ENCODE measurements at places on chromosomes 16 and 17. TPM values are rescaled to one million over a fixed set of nuclear protein-coding genes. Genes with fewer than 3 reads are reported as not detected.
A peak's percentile ranks its signal among the peaks of the same experiment; 100 is the strongest.

DNA sequence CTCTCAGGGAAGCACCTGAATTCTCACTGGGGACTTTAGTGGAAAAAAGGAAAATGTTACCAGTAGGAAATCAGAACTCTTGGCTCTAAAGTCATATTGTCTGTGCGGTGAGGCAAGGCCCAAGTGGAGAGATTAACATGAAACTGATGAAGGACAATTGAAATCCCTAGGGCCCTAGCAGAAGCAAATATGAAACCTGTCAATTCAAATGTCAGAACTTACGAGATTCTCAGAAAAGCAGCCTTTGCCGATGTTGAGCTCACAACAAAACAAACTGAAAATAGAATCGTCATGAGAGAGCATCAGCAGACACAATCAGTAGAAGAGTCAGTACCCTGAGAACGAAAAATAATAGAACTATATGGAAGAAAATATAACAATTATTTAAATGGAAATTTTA, 108.8 kb downstream of the ELAC2 start:
- no peak for DNase-seq

DNA sequence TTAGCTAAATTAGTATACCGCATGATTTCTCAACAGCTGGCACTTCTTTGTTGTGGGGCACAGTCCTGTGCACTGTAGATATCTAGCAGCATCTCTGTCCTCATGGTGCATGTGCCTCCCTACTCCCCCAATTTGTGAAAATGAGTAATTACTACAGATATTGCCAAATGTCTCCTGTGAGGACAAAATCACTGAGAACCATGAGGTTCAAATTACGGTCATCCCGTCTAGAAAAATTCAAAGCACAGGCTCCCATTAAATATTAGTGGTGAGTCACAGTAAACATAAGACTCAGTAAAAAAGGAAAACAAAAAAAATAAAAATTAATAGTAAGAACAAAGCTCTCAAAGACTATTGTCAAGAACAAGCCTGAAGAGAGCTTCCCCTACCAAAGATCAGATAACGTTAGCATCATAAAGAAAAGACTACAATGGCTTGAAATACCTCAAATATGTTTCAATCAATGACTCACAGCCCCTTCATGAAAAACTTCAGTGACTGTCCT, 57.8 kb downstream of the STH start:
- DNase-seq, result no peak

- no peak for DNase-seq
Observed at GRCh38 chr17:15311996-15312395, 29.4 kb downstream of the TEKT3 start.

- DNase-seq, result no peak
Observed at GRCh38 chr17:49397586-49397985, 17.1 kb downstream of the PHB1 start.

- no peak for DNase-seq
Observed at GRCh38 chr16:77548766-77549165, 113.9 kb upstream of the ADAMTS18 start.

GRCh38 chr16:7938175-7938574, 605.5 kb downstream of the RBFOX1 start:
- no peak for DNase-seq

- DNase-seq, result no peak
Observed at GRCh38 chr17:15954222-15954621, 9.3 kb downstream of the ADORA2B start.

- peak; percentile 81 for DNase-seq
Observed at GRCh38 chr17:40072040-40072734, 9.4 kb downstream of the THRA start.

- no peak for DNase-seq
Observed at GRCh38 chr17:40024901-40025300, 9.7 kb downstream of the CSF3 start.

GRCh38 chr17:33152783-33153182, 140.3 kb downstream of the ASIC2 start:
- no peak for DNase-seq

- DNase-seq, result no peak
Observed at GRCh38 chr17:75396796-75397195, 8.7 kb downstream of the GRB2 start.

DNA sequence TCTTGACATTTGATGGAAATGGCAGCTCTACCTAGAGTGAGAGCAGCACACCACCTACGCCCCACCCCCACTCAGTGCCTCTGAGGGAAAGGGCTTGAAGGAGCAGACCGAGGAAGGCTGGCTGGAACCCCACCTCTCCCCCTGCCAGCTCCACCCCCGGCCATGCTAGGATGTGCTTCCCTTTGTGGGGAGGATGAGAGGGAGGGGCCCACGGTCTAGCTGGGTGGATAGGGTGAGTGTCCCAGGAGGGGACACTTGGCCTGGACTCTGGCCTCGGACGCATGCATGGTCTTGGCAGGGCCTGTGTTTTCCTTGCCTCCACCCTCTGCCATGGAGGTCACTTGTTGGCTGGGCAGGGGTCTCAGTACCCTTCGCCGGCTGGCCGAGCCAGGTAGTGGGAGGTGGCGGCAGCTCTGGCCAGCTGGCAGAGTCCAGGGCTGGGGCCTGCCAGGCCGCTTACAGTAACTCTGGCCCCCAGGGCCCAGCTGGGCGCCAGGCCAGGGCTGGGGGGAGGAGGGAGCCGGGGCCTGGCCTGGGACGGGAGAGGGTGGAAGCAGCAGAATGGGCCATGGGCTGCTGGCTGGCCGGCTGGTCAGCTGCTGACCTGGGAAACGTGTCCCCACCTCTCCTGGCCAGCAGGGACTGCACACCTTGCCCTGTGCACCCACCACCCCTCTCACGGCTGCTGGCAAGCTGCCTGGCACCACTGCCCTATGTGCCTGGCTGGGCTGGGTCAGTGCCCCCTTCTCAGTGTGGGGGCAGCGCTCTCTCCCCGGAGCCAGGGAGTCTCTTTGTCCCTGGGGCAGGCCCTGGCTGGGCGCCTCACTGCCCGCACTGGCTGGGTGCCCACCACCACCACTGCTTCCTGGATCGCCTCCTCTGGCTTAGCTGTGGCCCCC, 23.0 kb downstream of the RARA start:
- peak; percentile 99 for DNase-seq

GRCh38 chr17:41588126-41588810, 1.6 kb upstream of the KRT14 start:
- DNase-seq, result no peak

DNA sequence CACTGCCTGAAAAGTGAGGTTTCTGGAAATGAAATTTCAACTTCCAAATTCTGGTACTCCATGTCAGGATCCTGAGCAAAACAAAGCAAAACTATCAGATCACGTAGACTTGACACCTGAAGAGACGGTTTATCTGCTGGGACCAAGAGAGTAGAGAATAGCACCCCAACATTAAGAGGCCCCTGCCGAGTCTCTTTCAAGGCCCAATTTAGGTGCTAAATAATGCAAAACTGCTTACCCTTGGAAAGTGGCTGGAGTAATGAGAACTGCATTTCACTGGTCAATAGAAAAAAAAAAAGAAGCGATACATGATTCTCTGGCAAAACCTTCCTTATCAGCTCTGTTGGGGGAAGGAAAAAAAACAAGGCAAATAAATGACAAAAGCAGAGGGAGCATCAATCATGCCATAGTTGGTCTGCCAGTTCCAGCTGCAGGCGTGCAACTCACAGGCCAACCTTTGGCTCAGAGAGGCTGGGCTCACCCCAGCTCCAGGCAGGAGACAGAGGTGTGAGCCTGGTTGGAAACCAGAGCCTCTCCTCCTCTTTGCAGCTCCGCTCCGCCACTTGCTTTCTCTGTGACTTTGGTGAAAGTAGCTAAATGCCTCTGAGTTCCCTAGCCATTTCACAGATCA, 595.2 kb downstream of the TOX3 start:
- no peak for DNase-seq

- no peak for DNase-seq
Observed at GRCh38 chr17:56222255-56222654, 69.0 kb downstream of the ANKFN1 start.

DNA sequence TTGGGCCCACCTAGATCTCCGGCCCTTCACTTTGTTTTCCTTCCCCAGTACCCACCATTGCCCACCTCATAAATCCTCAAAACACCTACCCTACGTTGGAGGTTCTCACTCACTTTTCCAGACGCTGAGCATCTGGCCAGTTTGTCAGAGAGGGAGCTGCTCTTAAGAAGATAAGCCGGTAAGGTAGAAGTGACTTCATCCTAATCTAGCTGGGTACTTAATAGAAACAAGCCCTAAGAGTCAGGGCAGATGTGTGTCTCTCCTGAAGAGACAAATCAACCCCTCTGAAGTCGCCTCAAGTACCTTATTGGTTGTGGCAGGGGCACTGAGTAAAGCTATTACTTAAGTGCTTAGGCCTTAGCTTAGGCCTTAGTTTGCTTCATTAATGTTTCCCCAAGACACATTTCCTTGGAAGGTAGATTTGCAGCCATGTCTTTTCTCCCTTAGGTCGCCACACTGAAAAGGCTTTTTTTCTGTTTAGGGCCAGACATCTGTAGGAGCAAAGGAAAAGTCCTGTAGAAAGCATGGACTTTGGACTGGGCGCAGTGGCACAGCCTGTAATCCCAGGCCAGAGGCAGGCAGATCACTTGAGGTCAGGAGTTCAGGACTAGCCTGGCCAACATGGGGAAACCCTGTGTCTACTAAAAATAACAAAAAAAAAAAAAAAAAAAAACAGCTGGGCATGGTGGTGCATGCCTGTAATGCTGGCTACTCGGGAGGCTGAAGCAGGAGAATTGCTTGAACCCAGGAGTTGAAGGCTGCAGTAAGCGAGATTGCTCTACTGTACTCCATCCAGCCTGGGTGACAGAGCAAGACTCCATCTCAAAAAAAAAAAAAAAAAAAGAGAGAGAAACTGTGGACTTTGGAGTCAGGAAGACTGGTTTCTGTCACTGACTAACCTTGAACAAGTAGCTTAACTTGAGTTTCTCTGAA, 1.0 kb downstream of the TACO1 start:
- DNase-seq, result peak; percentile 86

DNA sequence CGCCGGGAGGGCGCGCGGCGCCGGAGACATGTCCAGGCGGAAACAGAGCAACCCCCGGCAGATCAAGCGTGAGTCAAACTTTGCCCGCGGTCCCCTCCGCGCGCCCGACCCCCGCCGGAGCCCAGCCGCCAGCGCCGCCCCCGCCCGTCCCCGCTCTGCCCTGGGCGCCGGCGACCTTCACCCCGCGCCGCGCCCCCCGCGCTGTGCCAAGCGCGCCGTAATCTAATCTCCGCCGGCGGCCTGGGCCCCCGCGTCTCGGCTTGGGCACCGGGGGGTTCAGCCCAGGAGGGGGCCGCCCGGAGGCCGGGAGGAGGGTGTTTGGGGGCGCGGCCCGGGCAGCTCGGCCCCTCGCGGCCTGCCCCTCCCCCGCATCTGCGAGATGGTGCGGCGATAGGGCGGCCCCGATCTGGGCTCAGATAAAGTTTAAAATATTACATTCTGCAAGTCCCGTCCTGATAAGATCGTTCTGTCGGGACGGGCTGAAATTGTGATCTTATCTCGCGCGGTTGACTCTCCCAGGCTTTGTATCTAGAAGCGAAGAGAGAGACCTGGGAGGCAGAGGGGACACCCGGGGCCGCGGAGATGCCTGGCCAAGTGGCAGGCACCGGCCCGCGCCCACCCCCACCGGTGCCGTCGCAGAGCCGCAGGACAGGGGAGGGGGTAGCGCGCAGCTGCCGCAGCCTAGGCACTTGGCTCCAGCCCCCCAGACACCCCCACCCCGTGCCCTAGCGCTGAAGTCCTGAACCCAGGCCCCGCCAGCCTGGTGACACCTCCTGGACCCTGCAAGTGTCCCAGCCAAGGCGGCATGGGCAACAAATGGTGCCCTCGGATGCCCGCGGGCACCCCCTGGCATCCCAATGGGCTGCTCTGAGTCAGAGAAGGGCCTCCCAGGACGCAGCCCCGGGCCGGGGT, 787 bp downstream of the ZFPM1 start:
- peak; percentile 63 for DNase-seq

- peak; percentile 87 for DNase-seq
Observed at GRCh38 chr17:77086433-77087010, 54.2 kb upstream of the SEC14L1 start.

DNA sequence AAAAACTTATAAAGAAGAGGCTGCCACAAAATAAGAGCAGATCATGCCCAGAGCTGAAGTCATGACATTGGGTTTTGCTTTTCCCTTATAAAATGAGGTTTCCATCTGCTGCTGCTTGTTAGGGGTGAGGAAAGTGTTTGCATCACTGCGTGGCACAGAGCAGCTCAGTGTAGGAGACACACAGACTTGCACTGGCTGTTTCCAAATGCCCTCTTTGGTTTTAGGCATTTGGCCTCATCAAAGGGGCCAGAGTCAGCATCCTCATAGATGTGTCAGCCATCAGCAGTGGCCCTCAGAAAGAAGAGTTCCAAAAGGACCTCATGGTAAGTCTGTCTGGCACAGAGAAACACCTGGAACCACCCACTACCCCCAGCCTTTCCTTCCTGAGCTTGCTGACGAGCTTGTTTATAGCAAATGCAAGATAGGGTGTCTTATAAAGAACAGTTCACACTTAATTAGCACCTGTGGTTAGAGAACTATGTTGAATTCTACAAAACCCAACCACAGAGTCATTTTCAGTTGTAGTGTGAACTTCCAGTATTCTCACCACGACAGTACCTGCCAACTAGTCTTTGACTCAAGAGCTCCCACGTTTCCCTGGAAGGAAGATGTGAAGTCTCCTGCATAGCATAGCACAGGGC, 17.0 kb downstream of the VWA3A start:
- DNase-seq, result no peak

DNA sequence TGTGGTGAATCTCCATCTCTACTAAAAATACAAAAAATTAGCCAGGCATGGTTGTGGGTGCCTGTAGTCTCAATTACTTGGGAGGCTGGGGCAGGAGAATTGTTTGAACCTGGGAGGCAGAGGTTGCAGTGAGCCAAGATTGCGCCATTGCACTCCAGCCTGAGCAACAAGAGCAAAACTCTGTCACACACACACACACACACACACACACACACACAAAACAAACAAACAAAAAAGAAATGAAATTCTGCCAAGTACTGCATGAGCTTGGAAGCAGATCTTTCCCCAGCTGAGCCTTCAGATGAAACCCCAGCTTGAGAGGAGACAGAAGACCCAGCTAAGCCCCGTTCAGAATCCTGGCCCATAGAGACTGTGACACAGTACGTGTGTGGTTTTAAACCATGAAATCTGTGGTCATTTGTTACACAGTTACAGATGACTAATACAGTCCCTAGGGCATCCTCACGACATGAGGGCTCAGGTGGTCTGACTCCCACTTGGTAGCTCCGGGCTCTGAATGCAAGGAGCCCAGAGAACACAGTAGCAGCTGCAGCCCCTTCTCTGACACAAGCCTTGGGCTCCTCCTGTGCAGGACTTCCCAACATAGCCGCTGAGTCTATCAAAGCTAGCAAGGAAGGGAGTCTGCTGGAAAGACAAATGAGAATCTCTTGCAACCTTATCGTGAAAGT, 132.8 kb downstream of the SEC14L1 start:
- no peak for DNase-seq

The NPIPB9 gene
- 2.3 TPM for total RNA-seq

The ZG16 gene
- total RNA-seq, result 1.3 TPM

The ITGAL gene
- 11.0 TPM for total RNA-seq

The FBXL16 gene
- 0.30 TPM for total RNA-seq

The GPRC5C gene
- 243 TPM for total RNA-seq

The FASN gene
- 267 TPM for total RNA-seq

The NEUROD2 gene
- total RNA-seq, result not detected
